ENCODE measurements at places on chromosomes 7 and 10. TPM values are rescaled to one million over a fixed set of nuclear protein-coding genes. Genes with fewer than 3 reads are reported as not detected.

GRCh38 chr10:110569736-110570135 lies 2.2 kb downstream of the SMC3 start:
- no peak for DNase-seq
- peak overlapping the region; percentile 87 for H3K4me3 ChIP-seq
- H3K4me1 ChIP-seq: peaks cover 47% of the 10 kb centered on the region
- peaks cover 21% of the 10 kb centered on the region for H3K36me3 ChIP-seq

- no peaks in the 10 kb centered on the region for H3K27me3 ChIP-seq
- no peak overlapping the region for H3K4me3 ChIP-seq
- no peak for DNase-seq
- H3K4me1 ChIP-seq: peaks cover 3% of the 10 kb centered on the region
Measured at GRCh38 chr7:128845987-128846386, 15.8 kb downstream of the FLNC start.

DNA sequence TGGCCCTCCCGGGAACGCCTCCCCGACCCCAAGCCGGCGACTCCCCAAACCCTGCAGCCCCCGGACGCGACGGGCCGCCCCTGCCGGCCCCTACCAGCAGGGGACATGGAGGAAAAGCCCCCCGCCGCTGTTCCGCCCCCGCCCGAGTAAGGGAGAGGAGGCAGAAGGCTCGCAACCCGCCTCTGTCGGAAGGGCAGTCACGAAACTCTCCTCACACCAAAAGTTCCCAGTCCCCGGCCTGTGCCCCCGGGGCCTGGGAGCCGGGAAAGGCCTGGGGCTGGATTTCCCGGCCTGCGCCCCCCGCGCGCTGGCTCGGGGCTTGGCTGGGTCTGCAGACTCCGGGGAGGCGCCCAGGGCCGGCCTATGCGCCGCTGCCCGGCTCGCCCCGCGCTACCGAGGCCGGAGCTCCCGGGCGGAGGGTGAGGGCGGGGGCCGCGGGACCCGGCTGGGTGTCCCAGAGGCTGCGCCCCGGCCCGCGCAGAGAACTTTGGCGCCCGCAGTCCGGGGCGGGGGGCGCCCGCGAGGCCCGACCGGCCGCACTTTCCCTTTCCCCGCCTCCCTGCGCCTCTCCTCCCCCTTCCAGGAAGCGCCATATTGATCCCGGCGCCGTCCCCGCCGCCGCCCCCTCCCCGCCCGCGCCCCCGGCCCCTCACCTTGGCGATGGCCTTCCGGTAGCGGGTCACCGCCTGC lies 728 bp downstream of the PARD3 start:
- no peaks in the 10 kb centered on the region for H3K36me3 ChIP-seq
- H3K4me3 ChIP-seq: peak overlapping the region; percentile 59
- H3K27ac ChIP-seq: no peak overlapping the region
- H3K4me1 ChIP-seq: peaks cover 11% of the 10 kb centered on the region

PRRT4 gene
- not detected for total RNA-seq
